ENCODE measurements at places on chromosomes 1 and 21.
A peak's percentile ranks its signal among the peaks of the same experiment; 100 is the strongest.

- no peak for DNase-seq
These were observed 36.9 kb upstream of the HIVEP3 start for GRCh38 chr1:41955461-41956159.

GRCh38 chr21:46122237-46122671, 24.3 kb downstream of the COL6A2 start:
- no peak for DNase-seq

- no peak for DNase-seq
These were observed 13.0 kb downstream of the UBE4B start for GRCh38 chr1:10045480-10046355.

- DNase-seq, result no peak
These were observed 56.2 kb upstream of the LBR start for GRCh38 chr1:225483818-225484656.

GRCh38 chr1:55848906-55849305, 633.7 kb upstream of the USP24 start:
- no peak for DNase-seq

GRCh38 chr1:25704267-25704691, 87.7 kb downstream of the MAN1C1 start:
- DNase-seq, result no peak

GRCh38 chr1:33150522-33150921, 31.3 kb downstream of the TRIM62 start:
- no peak for DNase-seq

- no peak for DNase-seq
These were observed 17.5 kb downstream of the LRRC71 start for GRCh38 chr1:156937883-156938282.

GRCh38 chr1:228075801-228076271, 6.7 kb upstream of the ARF1 start:
- no peak for DNase-seq

GRCh38 chr1:220438741-220439140, 89.2 kb upstream of the MARK1 start:
- no peak for DNase-seq

DNA sequence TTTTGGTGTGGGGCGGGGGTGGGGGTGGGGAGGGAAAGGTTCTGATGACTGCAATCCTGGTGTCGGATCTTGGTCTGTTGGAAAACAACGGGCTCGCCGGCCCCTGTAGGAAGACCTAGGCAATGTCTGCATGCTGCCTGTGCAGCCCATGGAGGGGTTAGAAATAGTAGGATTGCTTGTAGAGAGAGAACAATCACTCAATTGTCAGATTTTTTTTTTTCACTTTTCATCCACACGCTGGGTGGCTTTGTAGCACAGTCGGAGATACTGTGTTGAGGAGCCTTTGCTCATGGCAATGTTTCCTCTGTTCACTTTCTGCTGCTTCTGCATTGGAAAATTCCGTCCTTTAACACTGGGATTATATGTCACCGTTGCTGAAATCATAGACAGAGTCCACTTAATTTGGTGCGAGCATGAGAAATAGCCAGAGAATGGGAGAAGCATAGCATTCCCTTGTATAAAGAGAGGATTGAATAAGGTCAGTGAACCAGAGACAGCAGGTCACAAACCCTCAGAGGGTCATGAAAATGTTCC, 107.5 kb downstream of the MRPS6 start:
- DNase-seq, result no peak

DNA sequence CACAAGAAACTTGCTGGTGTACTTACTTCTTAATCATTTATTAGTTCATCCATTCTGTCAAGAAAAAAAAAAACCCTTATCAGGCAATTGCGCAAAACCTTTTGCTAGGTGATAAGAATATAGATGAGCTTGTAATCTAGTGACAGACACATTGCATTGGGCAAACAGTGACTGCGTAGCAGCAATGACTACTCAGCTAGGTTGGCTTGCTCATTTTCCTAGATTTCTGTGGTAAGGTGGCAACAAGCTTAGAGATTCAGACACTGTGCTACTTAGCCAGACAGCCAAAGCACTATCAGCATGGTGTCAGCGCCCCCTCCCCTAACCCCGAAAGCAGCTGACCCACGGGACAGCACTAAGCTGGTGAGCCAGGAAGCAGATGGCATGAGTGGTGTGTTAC, 203.1 kb downstream of the BARHL2 start:
- DNase-seq, result no peak

DNA sequence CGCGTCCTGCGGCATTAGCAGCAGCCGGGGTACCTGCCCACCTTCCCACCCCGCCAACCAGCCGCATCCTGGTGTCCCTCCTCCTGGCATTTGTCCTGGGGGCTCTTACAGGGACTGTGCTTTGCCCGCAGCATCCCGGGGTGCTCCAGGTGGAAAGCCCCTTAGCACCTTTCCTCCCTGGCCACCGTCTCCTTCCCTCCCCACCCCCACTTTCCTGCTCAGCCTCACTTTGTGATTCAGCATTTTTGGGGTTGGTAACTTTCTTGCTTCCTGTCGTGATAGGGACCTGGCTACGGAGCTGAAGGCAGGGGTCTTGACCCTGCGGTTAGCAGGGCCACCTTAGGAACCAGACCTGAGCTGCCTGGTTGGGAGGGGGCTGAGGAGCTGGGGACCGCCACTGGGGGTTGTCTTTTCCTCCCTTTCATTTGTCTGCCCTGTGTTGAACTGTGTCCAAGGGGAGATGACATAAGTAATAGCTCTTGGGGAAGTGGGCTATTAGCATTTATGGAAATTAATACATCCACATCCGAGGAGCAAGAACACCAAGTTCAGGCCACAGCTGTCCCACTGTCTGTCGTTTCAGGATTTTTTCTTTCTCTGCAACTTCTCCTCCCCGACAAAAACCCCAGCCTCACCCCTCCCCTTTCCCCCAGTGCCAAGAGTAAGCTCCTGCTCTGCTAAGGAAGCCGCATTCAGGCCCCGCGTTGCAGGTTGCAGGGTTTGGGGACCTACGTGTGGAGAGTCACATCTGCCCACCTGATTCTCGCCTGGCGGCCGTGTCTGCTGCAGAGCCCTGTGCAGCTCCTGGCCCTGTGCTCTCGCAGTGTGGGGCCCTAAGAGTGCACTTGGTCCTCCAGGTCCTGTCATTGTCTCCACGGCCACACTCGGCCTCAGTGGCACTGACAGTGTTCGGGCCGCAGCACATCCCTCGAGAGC, 1.6 kb upstream of the NPHP4 start:
- DNase-seq, result peak; percentile 24

- no peak for DNase-seq
These were observed 140.8 kb downstream of the DSCAM start for GRCh38 chr21:40706176-40706575.

DNA sequence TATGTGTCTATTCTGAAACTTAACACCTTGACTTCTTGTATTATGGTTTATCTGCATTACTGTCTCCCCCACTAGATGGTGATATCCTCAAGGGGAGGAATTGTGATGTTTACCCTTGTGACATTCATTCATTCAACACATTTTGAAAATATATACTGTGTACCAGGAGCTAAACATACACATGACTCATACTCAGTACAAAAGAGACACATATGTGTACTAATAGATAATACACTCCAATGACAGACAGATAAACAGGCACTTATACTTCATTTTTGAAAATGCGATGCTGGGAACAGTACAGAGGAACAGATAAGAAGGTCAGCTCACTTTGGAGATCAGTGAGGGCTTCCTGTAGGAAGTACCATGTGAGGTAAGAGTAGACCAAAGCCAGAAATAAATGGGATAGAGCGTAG, 8.9 kb upstream of the RAB3GAP2 start:
- no peak for DNase-seq

- DNase-seq, result no peak
These were observed 581.8 kb downstream of the PLPP3 start for GRCh38 chr1:55997536-55997935.

DNA sequence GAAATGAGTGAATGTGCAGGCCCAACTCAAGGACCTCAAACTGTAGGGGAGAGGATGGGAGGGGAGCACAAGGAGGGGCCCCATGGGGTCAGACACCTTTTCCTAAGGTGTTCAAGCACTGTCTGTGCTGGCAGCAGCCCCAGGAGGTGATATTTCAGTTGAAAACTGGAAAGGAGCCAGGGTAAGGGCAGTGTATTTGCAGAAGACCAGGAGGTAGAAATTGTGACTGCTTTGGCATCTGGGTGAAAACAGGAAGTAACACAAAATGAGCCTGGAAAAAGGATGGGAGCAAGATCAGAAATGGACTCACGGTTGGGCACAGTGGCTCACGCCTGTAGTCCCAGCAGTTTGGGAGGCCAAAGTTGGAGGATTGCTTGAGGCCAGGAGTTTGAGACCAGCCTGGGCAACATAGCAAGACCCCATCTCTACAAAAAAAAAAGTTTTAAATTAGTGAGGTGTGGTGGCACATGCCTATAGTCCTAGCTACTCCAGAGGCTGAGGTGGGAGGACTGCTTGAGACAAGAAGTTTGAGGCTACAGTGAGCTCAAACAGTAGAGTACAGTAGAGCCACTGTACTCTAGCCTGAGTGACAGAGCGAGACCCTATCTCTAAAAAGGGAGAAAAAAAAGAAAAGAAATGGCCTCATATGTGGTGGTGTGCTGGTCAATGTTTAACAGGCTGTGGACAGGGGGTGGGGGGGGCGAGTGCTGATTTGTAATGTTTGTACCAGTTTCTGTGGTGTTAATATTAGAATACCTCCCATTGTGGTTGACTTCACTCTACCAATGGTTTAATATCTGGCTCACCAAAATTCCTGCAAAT, 76.2 kb upstream of the ANGPTL1 start:
- DNase-seq, result no peak

- DNase-seq, result no peak
These were observed 9.4 kb downstream of the RUSC1 start for GRCh38 chr1:155329980-155330598.

- no peak for DNase-seq
These were observed 31.2 kb upstream of the TMEM51 start for GRCh38 chr1:15122331-15122730.

DNA sequence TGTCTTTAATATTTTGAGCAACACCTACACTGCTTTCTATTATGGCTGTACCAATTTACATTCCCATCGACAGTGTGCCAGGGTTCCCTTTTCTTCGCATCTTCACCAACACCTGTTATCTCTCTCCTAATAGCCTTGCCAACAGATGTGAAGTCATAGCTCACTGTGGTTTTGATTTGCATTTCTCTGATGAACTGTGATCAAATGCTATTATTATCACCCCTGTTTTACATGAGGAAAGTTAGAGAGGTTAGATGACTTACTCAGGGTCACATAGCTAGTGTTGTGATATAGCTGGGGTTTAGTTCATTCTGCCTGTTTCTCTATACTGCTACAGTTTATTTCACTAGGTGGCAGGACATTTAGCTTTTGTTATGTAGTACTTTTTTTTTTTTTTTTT, 204.1 kb downstream of the FMN2 start:
- DNase-seq, result no peak

DNA sequence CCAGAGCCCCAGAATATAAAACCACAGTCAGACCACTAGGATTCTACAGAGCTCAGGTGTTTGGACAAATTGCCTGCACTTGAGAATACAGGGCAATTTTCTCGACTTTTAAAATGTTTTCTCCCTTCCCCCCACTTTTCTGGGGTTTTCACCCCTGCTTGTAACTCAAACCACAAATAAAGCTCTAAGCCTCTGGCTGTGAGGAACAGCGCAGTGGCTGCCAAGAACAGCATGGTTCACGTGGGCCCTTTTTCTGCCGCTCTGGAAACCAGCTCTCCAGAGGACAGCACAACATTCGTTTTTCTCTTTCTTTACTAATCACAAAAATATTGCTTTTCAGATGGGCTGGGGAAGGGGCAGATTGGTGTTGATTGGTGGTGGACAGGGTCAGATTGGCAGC, 102.2 kb upstream of the JUN start:
- DNase-seq, result peak; percentile 6

DNA sequence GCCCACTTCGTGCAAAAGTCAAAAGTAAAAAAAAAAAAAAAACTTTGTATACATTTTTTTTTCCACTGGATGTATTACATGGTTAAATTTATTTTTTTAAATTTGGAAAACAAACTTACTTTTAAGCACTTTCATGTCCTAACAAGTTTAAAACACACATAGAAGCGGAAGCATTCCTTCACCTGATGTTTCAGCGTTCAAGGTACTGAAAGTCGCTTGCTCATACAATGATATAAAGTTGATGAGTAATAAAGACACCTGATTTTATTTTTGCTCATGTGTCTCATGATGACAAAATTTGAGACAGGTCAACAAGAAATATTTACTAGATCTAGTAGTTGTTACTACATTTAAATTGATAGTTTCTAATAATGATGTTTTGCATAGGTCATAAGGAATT, 35.5 kb downstream of the ADAMTS1 start:
- no peak for DNase-seq

DNA sequence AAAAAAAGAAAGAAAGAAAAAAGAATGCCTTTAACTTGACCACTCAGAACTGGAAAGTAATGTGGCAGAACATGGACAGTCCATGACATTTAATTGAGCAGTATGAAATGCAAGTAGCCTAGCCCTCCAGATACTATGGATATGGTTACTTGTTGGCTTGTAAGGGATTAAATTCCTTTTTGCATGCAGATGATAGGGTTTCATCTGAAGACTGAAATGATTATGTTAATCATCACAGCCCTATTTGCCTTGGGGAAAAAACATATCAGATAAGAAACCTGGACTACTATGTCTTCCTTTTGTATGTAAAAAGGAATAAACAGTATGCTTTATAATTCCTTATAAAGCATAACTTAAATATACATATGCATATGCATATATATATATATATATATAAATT, 66.0 kb downstream of the GATAD2B start:
- no peak for DNase-seq

DNA sequence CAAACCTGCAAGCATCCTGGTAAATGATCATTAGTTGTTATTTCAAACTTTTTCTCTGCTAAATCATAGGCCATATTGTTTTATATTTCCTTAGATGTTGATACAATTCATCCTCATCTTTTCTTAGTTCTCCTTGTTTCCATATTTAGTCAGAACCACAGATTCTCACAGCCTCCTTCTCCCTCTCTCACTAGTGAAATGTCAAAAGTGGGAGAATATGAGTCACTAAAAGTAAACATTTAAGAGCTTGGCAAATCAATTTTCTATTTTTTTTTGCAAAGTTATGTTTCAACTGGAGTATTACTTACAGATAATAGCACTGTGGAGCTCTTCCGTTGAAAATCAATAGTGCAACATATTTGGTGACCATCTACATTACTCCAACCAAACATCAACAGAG, 308.8 kb downstream of the COL11A1 start:
- DNase-seq, result no peak

DNA sequence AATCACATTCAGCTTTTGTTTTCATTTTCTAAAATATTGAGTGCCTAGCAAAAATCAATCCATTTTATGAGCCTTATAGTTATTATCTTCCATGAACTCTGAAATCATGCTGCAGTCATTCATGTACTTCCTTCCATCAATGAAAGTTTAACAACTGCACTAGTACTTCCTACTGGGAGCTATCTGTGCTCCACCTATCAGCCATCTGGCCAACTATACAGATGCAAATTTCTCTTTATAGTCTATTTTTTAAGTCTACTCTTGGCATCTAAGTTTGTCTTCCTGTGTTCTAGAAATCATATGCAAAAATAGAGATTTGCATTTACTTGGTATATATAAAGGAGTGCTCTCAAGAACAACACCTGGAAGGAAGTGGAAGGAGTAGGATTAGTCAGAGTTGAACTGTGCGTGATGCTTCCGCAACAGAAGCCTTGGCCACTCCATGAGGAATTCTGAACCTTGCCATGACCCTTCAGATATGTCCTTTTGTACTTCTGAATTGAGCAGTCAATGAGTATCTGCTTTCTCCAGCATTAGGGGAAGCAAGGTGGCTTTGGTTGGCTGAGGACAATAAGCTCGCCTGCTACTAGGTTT, 403.2 kb upstream of the ADAMTS5 start:
- DNase-seq, result no peak
